ENCODE measurements at places on chromosomes 12 and 14.

DNA sequence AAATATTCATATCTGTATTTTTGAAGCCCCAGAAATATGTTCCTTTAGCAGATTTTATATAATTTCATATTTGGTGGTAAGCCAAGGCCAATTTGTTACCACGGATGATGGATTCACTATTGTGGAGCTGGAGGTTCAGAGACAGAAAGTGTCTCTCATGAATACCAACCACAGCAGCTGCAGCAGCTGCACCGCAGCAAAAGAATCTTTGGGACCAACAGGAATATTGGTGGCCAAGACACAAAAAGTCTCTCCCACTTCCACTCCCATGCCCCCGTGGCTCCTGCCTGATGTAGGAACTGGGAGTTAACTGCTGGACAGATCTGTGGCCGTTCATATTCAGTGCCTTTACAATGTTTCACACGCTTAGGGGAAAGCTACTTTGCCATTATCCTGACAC is 155.3 kb downstream of the ADAMTS20 start:
- no peak for DNase-seq

- DNase-seq, result no peak
These were observed 22.0 kb upstream of the CDK17 start for GRCh38 chr12:96422192-96422591.

GRCh38 chr12:25417071-25417470 is 136.0 kb downstream of the LMNTD1 start:
- no peak for DNase-seq

GRCh38 chr14:78725086-78725485 is 554.9 kb downstream of the NRXN3 start:
- no peak for DNase-seq

DNA sequence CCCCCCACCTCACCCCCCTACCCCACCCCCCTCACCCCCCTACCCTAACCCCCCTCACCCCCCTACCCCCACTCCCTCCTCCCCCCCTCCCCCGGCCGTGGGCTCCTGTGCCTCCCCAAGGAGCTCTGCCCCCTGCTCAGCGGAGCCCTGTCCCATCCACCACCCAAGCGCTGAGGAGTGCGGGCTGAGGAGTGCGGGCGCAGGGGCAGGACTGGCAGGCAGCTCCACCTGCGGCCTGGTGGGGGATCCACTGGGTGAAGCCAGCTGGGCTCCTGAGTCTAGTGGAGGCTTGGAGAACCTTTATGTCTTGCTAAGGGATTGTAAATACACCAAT is 2.3 kb upstream of the JPH4 start:
- no peak for DNase-seq

DNA sequence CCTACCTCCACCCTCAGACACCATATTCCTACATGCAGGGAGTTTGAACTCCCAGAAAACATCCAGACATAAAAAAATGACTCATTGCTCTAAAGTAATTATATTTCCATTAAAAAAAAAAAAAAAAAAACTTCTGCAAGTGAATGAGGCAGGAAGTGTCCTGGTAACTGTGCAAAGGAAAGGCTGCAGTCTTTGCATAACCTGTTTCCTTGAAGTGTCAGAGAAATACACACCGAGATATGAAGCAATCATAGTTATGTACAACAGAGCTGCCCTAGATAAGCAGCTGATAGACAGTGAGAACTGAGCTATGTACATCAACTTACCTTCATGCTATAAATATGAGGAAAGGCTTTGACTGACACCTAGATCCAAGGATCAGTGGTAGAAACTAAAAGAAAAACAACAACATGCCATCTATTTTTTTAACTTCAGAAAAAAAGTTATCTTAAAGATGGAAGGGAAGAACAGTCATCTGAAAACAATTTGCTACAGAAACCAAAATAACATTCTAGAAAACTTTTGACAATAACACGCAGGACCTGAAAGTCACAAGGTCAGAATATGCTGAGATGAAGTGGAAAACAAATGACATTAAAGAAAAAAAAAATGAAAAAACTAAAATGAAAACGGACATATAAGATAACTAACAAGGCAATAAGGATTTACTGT is 263.2 kb downstream of the SEC23A start:
- DNase-seq, result no peak

GRCh38 chr12:92297932-92298696 is 152.5 kb upstream of the BTG1 start:
- DNase-seq, result no peak

- DNase-seq, result no peak
These were observed 13.1 kb downstream of the TSPAN8 start for GRCh38 chr12:71144682-71145081.

- DNase-seq, result no peak
These were observed 168.9 kb downstream of the ESR2 start for GRCh38 chr14:64125270-64125669.

GRCh38 chr12:49017891-49018260 is 700 bp downstream of the PRKAG1 start:
- DNase-seq, result no peak

DNA sequence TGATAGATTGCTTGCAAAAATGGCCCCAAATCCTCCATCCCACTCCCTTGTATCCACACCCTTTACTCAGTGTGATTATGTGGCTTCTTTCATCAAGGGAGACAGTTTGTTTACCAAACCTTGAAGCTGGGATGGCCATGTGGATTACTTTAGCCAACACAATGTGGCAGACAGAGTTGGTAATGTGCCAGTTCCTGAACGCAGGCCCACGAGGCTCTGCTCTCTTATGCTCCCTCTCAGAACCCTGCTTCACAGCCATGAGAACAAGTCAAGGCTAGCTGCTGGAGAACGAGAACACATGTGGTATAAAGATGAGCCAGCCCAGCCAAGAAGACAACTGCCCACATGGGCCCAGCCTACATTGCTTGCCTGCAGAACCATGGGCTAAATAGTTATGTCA is 162.3 kb downstream of the NDUFA12 start:
- DNase-seq, result no peak

DNA sequence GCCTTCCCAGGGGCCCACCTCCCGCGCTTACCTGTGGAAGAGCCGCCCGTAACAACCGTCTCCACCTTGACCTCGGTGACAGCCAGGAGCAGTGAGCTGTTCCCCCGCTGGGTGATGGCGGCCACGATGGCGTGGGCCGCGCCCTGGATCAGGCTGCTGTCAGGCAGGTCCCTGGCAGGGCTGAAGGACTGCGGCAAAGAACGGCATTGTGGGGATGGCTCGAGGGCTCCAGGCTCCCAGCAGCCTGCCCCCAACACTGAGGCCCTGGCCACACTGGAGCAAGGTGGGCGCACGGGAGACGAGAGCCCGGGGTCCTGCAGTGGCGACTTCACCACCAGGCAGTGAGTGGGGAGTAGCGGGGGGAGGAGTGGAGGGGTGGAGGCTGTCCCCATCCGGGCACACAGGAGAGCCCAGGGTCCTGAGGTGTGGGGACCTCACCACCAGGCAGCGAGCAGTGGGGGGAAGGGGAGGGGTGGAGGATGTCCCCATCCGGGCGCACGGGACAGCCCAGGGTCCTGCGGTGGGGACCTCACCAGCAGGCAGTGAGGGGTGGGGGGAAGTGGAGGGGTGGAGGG is 25.0 kb downstream of the JAG2 start:
- no peak for DNase-seq

DNA sequence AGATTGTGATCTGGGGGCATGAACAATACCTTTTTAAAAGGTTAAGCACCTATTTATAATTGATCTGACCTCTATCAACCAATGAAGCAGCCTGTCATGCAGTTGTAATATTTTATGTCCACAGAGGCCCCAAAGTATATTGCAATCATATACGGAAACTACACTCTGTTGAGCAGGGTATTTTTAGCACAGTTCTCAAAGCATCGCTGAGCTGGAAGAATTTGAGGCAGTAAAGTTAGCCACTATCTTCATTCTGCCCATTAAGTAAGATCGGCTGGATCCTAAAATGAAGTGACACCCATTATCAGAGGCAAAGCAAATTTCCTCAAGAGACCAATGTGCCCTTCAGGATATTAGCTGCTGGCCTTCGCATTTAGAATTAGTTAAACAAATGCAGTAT is 47.7 kb upstream of the GRIP1 start:
- no peak for DNase-seq

GRCh38 chr12:77847680-77848431 is 17.2 kb downstream of the NAV3 start:
- no peak for DNase-seq

All from forelimb muscle (tissue), 1 donor.